ENCODE measurements at places on chromosomes 11 and 22.
A peak's percentile ranks its signal among the peaks of the same experiment; 100 is the strongest.

DNA sequence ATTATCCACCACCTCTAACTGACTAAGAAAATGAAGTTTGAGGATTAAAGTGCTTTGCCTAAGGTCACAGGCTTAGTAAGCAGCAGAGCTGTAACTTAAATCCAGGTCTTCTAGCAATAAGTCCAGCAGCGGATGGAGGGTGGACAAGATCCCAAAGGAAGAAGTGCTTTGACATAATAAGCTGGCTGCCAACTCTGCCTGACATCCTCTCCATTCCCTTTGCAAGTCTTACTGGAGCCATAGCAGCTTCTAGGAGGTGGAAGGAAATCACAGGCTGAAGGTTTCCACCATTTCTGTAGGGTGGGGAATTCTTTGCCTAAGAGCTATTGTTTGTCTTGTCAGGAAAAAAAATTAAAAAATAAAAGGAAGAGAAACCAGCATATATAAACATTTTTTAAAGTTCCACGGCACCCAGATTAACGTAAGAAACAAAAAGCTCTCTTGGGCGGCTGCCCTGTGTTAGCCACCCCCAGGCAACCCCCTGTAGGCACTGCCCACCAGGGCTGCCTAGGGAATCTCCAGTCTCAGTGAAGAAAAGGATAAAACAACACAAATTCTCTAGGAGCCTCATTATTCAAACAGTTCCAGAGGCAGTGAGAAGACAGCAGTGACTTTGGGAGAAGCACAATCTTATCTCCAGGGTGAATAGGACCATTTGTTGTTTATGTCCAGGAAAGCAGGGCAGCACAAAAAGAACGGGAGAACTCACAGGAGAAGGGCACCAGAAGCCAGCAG, 380.8 kb upstream of the CADM1 start:
- DNase-seq = no peak

DNA sequence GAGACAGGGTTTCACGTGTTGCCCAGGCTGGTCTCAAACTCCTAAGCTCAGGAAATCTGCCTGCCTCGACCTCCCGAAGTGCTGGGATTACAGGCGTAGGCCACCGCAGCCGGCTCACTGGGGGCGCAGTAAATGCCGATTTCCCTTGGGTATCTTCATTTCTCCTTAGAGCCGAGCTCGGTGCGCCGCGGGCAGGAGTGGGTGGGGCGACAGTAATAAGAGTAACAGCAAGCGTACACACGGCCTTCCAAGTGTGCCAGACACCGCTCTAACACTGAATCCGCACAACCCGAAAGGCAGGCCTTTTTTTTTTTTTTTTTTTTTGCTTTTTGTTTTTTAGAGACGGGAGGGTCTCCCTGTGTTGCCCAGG, 500 bp upstream of the ADSL start:
- peak; percentile 71 for DNase-seq

GRCh38 chr11:46036009-46036408, 85.2 kb downstream of the PHF21A start:
- DNase-seq = no peak

DNA sequence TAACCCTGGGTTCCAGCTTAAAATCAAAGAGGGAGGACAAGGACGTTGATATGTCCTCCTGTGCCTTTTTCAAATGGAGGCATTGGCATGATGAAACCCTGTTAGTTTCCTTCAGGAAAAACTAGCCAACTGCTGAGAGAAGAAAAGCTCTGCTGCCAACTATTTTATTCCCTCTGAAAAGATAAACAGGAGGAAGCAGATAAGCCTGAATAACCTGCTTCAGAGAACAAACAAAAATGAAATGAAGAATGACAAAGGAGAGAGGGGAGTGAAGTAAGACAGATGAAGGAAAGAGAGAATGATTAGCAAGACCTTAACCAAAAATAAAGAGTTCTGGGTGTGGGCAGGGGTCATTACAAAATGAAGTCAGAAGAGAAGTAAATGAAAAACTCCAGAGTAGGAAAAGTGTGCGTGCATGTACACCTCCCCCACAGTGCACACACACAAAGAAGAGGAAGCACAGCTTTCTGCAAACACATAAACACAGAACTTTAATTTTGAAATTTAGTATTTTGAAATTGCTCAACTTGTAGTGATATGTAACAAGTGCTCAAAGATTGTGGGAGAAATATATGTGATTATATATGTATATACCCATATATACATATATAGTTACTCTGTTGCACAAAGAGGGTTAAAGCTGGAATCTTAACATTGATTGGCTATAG, 332.2 kb downstream of the LUZP2 start:
- DNase-seq = no peak

DNA sequence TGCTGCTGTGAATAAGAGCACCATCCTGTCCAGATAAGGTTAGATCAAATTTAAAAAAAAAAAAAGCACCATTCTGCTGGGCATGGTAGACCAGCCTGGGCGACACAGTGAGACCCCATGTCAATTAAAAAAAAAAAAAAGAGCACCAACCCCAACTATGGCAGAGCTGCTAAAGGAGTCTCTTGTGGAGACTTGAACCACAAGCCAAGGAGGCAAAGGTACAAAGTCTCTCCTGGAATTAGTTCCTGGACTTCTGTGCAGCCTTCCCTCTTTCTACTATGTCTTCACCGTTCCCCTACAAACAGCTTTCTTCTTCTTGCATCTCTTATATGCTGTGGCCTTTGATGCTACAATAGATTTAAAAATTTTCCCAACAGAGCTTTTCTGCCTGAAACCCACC, 1.3 kb downstream of the PIK3C2A start:
- DNase-seq = no peak

GRCh38 chr11:13663631-13664071, 4.8 kb upstream of the FAR1 start:
- no peak for DNase-seq

DNA sequence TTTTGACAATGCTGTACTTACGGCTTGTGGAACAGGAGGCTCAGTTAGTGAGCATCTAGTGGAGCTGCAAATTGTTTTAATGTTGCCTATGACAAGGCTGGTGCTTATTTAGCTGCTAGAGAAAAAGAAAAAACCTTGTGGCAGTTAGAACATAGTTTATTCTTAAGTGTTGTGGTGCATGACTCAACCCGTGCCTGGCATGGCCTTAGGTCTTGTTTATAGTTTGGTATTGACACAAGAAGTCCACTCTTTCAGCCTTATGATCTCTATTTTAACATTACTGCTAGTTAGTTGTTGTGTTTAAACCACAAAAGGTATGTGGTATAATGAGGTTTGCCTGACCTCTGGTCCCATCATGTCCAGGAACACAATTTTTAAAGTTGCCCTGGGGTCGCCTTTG, 744.6 kb downstream of the FAM181B start:
- no peak for DNase-seq

GRCh38 chr22:50660306-50660705, 12.3 kb upstream of the SHANK3 start:
- DNase-seq = no peak

- no peak for DNase-seq
Observed at GRCh38 chr22:20813056-20813455, 39.1 kb downstream of the SERPIND1 start.

DNA sequence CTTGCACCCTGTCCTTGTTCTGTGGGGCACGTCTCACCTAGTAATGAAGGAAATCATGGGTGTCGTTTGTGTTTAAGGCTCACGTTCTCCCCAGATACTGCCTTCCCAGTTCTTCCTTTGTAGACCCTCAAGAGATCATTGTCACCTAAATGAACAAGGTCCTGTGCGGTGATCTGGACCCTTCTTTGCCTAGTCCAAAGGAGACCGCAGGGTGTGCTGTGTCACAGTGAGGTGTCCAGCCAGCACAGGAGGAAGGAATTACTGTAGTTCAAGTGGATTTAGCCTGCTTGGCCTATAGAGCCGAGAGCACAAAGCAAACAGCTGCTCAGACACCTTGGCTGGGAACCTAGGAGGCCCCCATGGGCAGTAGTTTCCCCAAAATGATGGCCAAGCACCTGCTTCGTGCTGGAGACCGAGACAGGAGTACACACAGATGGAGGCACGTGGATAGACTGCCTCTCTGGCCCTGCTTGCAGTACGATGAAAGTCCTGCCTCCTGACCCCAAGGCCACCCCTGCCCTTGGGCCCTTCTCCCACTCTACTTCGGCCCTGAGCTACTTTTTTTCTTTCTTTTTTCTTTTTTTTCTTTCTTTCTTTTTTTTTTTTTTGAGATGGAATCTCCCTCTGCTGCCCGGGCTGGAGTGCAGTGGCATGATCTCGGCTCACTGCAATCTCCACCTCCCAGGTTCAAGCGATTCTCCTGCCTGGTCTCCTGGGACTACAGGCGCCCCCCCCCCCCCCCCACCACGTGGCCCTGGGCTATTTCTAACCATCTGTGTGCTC, 19.4 kb upstream of the PPFIA1 start:
- DNase-seq = no peak

- DNase-seq = no peak
Observed at GRCh38 chr11:131924457-131925201, 554.2 kb downstream of the NTM start.

DNA sequence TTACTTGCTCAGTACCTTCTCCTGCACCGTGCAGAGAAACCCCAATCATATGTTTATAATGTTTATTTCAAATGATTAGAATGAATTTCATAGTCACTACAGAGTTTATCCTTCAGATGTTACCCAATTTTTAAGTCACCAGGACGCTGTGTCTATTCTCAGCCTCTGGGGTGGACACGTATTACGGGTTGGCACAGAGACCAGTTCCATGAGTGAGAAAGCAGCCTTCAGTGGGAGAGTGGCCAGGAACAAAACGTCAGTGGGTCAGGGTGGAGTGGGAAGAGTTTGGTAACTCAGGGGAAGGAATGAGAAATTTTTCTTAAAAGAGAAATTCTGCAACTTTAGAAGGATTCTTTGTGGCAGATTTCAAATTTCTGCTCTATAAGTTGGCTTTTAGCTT, 77.1 kb upstream of the MTMR2 start:
- no peak for DNase-seq

- DNase-seq = peak; percentile 74
Observed at GRCh38 chr22:38504731-38505540, 1.2 kb downstream of the DDX17 start.

- DNase-seq = no peak
Observed at GRCh38 chr22:49862496-49862776, 8.8 kb downstream of the ZBED4 start.

GRCh38 chr11:44229098-44229497, 80.8 kb downstream of the ALX4 start:
- DNase-seq = no peak

- DNase-seq = no peak
Observed at GRCh38 chr11:57167125-57167846, 14.5 kb upstream of the LRRC55 start.

DNA sequence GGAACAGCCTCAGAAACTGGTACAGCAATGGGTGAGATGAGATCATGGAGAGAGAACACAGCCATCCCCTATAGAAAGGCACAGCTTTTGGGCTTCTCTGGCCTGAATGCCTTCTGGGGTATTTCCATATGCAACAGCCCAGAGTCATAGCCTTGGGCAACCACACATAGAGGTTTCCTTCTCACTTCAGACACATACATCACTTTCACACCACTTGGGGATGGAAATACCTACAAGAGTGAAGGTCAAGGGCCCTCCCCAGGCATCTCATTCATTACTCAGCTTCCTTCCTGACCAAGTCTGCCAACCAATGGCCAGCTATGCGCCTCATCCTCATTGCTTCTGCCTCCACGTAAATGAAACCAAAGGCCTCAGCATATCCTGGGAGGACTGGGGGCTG, 17.7 kb upstream of the OLFML1 start:
- peak; percentile 23 for DNase-seq

GRCh38 chr11:117898059-117898458, 21.6 kb upstream of the FXYD6 start:
- DNase-seq = no peak

GRCh38 chr11:84799112-84799511, 828.0 kb downstream of the DLG2 start:
- no peak for DNase-seq

DNA sequence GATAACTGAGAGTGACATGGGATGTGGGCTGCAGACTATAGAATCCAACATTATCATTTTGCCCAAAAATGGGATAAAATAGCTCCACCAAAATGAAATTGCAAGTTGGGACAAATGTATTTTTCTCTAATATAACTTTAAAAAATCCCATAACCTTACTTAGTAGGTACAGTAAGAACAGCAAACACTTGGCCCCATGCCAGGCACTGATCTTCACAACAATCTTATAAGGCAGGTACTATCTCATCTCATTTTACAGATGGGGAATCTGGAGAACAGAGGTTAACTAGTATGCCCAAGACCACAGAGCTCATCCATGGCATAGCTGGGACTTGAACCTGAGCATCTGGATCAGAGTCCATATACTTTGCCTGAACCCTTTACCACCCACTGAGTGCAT, 13.5 kb upstream of the ARHGEF17 start:
- DNase-seq = no peak

- DNase-seq = no peak
Observed at GRCh38 chr22:45784357-45785277, 113.0 kb downstream of the ATXN10 start.

GRCh38 chr11:132471466-132471865, 1060.8 kb downstream of the OPCML start:
- no peak for DNase-seq

- no peak for DNase-seq
Observed at GRCh38 chr11:47553406-47553743, 443 bp upstream of the CELF1 start.

GRCh38 chr22:31906086-31906485, 38.2 kb upstream of the YWHAH start:
- no peak for DNase-seq

GRCh38 chr22:17120281-17120680, 879 bp downstream of the TMEM121B start:
- peak; percentile 74 for DNase-seq

GRCh38 chr11:44889266-44889665, 61.4 kb downstream of the TP53I11 start:
- DNase-seq = no peak

- DNase-seq = no peak
Observed at GRCh38 chr11:65446446-65447277, 24.1 kb downstream of the NEAT1 start.

- DNase-seq = no peak
Observed at GRCh38 chr11:14136561-14136960, 174.0 kb downstream of the SPON1 start.

- peak; percentile 19 for DNase-seq
Observed at GRCh38 chr11:2787816-2788167, 88.0 kb upstream of the KCNQ1OT1 start.

GRCh38 chr22:37904572-37905533, 1.2 kb upstream of the MICALL1 start:
- DNase-seq = peak; percentile 50

DNA sequence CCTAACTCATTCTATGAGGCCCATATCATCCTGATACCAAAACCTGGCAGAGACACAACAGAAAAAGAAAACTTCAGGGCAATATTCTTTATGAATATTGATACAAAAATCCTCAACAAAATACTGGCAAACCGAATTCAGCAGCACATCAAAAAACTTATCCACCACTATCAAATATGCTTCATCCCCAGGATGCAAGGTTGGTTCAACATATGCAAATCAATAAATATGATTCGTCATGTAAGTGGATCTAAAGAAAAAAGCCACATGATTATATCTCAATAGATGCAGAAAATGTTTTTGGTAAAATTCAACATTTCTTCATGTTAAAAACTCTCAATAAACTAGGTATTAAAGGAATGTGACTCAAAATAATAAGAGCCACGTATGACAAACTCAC, 40.9 kb downstream of the JRKL start:
- no peak for DNase-seq

Data from stimulated activated CD8-positive, alpha-beta memory T cell treated with anti-CD3 and anti-CD28 coated beads, Interleukin-4, amount 100 ng/mL, for 48 hours (primary cell).